Cortex of kidney (tissue), 1 donor: ENCODE measurements at places on chromosomes 4 and X.

DNA sequence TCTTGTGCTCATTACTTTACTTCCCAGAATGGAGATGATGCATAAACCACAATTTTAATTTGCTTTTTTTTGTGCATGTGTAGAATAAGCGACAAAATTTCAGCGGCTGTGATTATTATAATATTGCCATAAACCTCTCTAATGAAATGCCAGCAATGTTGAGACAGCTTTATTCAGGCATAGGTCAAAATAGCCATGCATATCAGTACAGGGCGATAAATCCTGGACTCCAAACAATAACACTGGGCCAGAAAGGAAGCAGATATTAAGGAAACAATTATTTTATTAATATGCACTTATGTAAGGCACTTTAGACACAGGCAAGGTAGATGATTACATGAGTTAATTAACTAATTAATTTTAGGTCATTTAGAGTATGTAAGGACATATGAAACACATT lies 47.1 kb downstream of the ARHGEF38 start:
- no peak for DNase-seq

GRCh38 chrX:110180176-110180927 lies 137.5 kb downstream of the AMMECR1 start:
- no peak for DNase-seq

- no peak for DNase-seq
These were observed 45.9 kb upstream of the RHOH start for GRCh38 chr4:40150932-40151331.

GRCh38 chr4:168691631-168692369 lies 194.9 kb downstream of the PALLD start:
- DNase-seq: no peak

GRCh38 chrX:139967300-139967699 lies 2.0 kb upstream of the CXorf66 start:
- no peak for DNase-seq

DNA sequence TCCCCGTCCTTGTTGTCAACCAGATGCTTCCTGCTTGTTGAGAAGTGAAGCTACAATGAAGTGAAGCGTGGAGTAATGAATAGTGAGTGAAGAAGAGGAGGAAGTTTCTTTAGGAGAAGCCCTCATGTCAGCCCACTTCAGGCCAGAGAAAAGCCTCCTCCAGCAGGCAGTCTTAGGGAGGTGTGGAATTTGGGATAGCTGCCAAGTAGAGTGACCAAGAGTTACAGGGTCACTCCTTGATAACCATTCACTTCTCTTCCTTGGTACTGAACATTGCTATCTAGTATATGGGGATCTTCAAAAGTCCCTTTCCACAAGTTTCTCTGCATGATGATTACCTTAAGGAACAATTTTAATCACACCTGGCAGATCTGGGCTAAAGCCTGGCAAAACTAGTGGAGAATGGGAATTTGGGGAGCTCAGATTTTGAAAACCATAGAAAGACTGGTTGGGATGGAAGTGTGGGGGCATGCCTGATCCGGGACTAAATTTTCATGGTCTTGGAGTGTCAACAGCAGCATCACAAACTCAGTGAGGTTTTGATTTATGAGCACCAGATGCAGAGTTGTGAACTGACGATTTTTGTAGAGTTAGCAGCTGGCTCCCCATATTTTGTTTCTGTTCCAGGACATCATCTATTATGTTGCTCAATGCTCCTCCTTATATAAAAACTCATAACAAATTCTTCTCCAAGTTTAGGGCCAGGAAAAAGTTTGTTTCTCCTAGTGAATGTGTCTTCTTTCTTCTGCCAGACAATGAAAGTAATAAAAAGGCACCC lies 53.1 kb downstream of the IGSF1 start:
- no peak for DNase-seq

- no peak for DNase-seq
These were observed 52.4 kb upstream of the TSPAN5 start for GRCh38 chr4:98710831-98711230.

DNA sequence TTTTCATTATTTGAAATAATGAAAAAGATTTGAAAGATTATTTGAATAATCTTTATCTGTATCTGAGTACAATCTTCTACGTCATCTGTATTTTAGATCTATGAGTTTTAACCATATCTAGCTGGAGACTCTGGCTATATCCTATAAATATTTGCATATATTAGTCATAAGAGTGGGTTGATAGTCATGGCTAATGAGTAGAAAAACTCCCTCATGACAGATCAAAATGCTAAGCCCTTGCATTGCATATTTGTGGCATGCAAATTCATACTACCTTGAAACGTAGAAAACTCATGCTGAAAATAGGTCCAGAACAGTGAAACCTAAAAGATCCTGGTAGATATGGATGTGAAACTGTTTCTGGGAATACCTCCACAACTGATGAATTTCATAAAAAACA lies 291.3 kb downstream of the GALNTL6 start:
- no peak for DNase-seq

DNA sequence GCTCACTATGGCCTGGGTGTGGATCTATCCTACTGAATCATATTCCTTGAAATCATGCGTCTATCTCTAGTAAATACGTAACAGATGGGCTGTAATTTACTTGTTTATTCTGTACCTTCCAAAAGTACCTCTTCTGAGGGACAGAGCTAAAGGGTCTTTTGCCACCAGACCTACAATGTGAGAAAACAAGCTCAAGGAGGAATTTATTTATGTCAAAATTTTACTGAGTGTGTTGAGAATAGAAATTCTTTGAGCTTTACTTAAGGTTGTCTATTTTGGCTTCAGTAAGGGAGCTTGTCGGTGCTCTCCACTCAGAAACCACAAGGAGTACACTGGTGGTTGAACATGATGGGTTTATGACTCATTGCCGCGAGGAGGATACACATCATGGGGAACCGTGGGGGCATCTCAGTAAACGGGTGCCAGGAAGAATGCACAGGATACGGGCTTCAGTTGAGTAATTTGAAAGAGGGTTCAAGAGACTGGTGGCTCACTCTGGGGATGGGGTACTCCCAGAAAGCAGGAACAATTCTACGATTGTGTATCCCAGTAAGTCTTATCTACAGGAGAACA lies 3.0 kb downstream of the ANK2 start:
- DNase-seq: no peak

GRCh38 chrX:50871922-50872453 lies 38.5 kb upstream of the BMP15 start:
- no peak for DNase-seq

DNA sequence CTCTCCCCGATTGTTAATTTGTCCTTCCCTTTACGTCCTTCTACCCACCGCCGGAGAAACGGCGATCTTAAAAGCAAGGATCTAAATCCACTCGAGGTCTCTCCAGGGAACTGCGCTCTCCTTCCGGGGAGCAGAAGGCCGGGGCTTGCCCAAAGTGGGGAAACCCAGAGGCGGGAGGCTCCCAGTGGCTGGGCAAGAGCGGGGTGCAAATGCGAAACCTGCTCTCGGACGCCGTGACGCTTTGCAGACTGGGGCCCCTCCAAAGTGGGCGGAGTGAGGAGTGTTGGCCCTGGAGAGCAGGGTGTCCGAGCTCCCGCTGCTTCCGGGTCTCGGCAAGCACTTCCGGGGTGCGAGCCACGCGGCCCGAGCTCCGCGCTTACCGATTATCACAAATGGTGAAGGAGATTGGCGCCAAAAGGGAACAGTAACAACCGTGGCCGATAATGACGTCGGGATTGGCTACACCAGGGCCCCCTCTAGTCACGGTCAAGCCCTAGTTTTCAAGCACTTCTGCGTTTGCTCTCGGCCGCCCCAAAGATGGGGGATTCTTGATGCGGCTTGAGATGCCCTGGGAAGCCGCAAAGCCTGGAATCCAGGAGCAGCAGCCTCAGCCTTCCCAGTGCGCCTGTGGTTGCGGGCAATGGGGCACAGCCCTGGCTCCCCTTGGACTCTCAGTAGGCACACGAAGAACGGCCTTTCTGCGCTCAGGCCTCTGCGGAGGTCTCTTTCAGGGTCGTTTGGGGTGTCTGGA lies 29.0 kb downstream of the HAND2 start:
- no peak for DNase-seq

- DNase-seq: no peak
These were observed 315.6 kb downstream of the PCDH7 start for GRCh38 chr4:31035761-31036160.

- no peak for DNase-seq
These were observed 103.5 kb upstream of the FRMPD4 start for GRCh38 chrX:12034741-12035140.

GRCh38 chrX:9429767-9430166 lies 35.1 kb upstream of the TBL1X start:
- DNase-seq: no peak

GRCh38 chrX:51694254-51694653 lies 11.6 kb upstream of the CENPVL2 start:
- no peak for DNase-seq

- no peak for DNase-seq
These were observed 644.1 kb upstream of the TENM3 start for GRCh38 chr4:181599134-181599533.

- DNase-seq: no peak
These were observed 420.6 kb downstream of the SPRY1 start for GRCh38 chr4:123817025-123817688.

DNA sequence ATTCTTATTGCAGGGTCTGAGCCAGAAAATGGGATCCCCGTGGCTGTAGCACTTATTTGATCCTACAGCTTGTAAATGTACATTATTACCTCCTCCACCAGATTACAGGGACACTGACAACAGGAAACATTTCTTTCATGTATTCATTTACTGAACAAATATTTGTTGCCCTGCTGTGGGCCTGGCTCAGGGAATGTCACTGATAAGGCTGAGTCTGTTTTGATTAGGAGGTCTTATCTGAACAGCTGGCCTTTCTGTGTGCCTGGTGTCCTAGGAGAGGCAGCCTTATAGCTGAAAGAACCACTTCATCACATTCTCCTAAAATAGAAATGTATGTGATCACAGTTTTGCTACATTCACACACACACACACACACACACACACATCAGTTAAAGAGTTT lies 45.5 kb upstream of the PROM1 start:
- DNase-seq: no peak

DNA sequence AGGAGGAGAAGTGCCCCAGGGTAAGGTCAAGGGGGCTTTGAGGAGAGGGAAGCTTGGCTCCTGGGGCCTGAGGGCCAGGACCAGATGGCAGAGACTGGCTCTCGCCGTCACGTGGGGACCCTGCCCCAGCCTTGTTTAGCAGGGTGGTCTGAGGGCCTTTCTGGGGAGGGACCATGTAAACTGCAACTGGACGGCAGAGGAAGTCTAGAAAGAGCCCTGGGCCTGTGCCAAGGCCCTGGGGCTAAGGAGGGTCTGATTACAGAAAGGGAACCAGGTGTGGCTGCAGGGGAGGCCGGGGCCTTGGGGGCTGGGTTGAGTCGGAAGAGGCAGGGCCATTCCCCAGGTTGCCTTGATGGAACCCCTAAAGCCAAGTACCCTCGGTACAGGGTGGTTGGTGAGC lies 1.8 kb upstream of the HGFAC start:
- DNase-seq: no peak

GRCh38 chr4:153266988-153267387 lies 62.7 kb downstream of the TRIM2 start:
- DNase-seq: no peak

DNA sequence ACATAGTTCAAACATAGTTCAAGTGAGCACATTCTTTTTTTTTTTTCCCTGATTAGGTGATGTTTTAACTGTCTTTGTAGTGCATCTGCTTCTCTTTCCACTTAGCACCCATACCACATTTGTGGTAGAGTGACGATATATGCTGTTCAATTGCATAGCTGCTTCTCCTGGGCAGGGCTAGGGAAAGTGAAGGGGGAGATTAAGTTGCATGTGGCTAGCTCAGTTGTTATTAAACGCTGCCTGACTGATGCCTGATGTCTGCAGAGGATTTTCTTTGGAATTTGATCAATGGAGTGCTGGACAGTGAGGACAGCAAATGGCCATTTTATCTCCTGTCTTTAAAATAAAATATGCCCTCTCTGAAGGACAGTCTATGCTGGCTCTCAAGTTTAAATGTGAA lies 63.7 kb downstream of the ANK2 start:
- DNase-seq: no peak

DNA sequence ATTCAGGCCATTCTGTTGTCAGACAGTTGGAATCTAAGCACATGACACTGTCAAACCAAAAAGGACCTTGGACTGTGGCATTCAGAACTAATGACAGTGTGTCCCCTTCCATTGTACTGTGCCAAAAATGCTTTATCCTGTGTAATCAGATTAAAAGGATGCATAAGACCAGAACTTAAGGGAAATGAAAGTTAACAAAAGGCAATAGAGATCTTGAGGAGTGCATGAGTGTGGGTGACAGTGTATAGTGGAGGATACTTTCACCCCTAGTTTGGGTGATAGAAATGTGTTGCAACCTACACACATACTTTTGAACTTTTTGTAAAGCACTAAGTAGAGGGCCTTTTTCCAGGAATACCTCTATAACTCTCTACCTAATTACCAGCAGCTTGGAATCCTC lies 4.5 kb downstream of the CYSLTR1 start:
- DNase-seq: no peak

- no peak for DNase-seq
These were observed 4.0 kb downstream of the SRPX start for GRCh38 chrX:38216642-38217041.

GRCh38 chr4:25888781-25889180 lies 25.2 kb upstream of the SMIM20 start:
- DNase-seq: no peak

DNA sequence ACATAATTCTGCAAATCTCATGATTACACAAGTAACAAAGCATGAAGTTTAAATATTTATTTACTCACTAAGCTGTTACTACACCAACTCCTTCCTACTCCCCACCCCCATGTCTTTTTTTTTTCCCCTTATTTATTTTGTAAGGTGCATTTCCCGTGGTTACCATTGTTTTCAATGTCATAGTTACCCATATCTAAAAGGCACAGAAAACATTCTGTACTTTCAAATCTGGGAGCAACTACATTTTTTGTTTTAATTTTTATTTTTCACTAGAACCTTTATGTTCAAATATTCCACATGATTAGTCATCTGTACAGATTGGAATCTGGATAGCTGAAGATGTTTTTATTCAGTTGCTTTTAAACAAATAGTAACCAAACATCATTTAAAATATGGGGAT lies 62.8 kb downstream of the PPP3CA start:
- DNase-seq: no peak

GRCh38 chr4:159145318-159145991 lies 42.6 kb downstream of the RAPGEF2 start:
- DNase-seq: no peak
